Lower lobe of right lung (tissue), 2 donors: ENCODE measurements at places on chromosomes 2 and 18. TPM values are rescaled to one million over a fixed set of nuclear protein-coding genes. Genes with fewer than 3 reads are reported as not detected.
A peak's percentile ranks its signal among the peaks of the same experiment; 100 is the strongest.

The PER2 gene
- total RNA-seq = 24.9 TPM

The GKN2 gene
- total RNA-seq = 53.3 TPM

The HRH4 gene
- 2.0 TPM for total RNA-seq

The ACMSD gene
- total RNA-seq = not detected

The TANC1 gene
- total RNA-seq = 39.5 TPM

The AP1S3 gene
- total RNA-seq = 6.4 TPM

The FBXO41 gene
- total RNA-seq = 2.9 TPM

The IL1RL1 gene
- total RNA-seq = 69.6 TPM

GRCh38 chr2:188604579-188604978, 312.9 kb downstream of the GULP1 start:
- no peaks in the 10 kb centered on the region for H3K4me1 ChIP-seq
- H3K4me3 ChIP-seq = no peak overlapping the region
- H3K27me3 ChIP-seq = no peaks in the 10 kb centered on the region
- H3K27ac ChIP-seq = no peak overlapping the region
- no peak for DNase-seq

DNA sequence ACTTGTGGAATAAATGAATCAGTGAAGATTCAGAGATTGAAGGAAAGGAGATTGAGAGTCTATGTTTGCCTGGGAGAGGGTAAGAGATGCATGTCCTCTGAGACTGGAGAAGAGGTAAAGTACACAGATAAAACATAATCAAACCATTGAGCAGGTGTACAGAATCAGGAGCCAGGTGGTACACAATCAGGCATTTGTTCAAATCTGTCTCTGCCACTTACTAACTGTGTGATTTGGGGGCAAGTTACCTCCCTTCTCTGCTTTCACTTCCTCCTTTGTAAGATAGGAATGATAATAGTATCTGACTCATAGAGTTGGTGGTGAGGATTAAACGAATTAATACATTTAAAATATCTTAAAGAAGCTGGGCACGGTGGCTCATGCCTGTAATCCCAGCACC, 94.0 kb downstream of the CDK15 start:
- no peaks in the 10 kb centered on the region for H3K4me1 ChIP-seq
- no peak for DNase-seq
- no peaks in the 10 kb centered on the region for H3K36me3 ChIP-seq
- H3K27ac ChIP-seq = no peak overlapping the region
- H3K4me3 ChIP-seq = no peak overlapping the region

DNA sequence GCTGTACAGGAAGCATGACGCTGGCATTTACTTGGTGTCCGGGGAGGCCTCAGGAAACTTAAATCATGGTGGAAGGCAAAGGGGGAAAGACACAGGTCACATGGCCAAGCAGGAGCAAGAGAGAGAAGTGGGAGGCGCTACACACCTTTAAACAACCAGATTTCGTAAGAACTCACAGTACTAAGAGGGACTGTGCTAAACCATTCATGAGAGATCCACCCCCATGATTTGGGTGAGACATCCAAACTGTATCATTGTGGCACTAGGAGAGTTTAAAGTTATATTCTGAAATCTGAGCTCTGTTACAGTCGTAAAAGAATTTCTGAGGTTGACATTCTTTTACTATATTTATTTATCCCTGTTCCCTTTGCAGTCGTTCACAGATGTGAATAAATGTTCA, 116.6 kb downstream of the ICA1L start:
- no peaks in the 10 kb centered on the region for H3K27me3 ChIP-seq
- no peak for DNase-seq
- H3K4me3 ChIP-seq = no peak overlapping the region
- H3K4me1 ChIP-seq = peaks cover 10% of the 10 kb centered on the region

DNA sequence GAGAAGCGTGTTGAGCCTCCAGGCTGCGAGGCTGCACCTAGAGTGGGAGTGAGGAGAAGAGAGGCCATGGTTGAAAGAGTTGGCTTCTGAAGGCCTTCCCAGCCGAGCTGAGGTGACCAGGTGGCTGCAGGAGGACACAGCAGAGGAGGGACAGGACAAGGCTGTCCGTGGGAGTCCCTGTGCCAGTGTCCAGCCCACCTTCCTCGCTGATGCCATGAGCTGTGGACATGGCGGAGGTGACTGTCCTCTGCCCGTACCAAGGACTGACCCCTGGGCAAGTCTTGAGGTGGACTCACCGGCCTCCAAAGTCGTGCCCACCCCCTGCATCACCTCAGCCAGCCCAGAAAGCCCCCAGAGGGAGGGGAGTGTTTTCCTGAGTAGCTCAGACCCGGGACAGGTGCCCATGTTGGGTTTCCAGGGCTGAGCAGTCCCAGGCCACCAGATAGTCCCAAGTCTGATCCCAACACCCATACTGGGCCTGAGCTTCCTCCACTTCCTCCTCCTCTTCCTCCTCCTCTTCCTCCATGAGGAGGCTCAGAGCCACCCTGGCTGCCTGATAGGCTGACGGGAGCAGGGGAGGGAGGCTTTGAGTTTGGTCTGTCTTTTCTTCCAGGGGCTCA, 43.0 kb upstream of the FOSL2 start:
- H3K4me3 ChIP-seq = no peak overlapping the region
- H3K27ac ChIP-seq = no peak overlapping the region
- peak; percentile 32 for DNase-seq
- no peaks in the 10 kb centered on the region for H3K27me3 ChIP-seq
- no peaks in the 10 kb centered on the region for H3K36me3 ChIP-seq
- H3K4me1 ChIP-seq = peaks cover 15% of the 10 kb centered on the region

- no peak overlapping the region for H3K27ac ChIP-seq
- no peak for DNase-seq
- no peak overlapping the region for H3K4me3 ChIP-seq
- H3K36me3 ChIP-seq = peaks cover 15% of the 10 kb centered on the region
Observed at GRCh38 chr2:176331646-176332045, 62.4 kb downstream of the MTX2 start.

DNA sequence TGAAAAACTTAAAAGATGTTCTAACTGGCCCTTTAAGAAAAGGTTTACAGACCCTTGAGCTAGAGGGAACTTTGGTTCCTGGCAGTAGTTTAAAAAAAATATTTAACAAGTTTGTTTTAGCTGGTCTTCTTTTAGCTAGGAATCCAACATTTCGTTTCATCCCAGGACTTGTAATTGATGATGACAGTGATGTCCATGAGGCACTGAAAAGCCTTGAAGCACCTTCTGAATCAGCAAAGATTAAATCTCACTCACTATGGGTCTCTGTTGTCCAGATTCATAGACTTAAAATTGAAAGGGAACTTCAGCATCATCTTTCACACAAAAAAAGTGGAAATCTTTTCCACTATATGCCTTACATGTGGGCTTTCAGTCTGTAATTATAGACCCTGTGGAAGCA, 102.9 kb upstream of the ETAA1 start:
- DNase-seq = no peak
- H3K27me3 ChIP-seq = no peaks in the 10 kb centered on the region
- no peak overlapping the region for H3K27ac ChIP-seq
- H3K36me3 ChIP-seq = no peaks in the 10 kb centered on the region
- no peaks in the 10 kb centered on the region for H3K4me1 ChIP-seq
- H3K4me3 ChIP-seq = no peak overlapping the region
